ENCODE measurements at places on chromosomes 3 and 15.

GRCh38 chr15:71630475-71630809 is 179.9 kb upstream of the NR2E3 start:
- DNase-seq: no peak

DNA sequence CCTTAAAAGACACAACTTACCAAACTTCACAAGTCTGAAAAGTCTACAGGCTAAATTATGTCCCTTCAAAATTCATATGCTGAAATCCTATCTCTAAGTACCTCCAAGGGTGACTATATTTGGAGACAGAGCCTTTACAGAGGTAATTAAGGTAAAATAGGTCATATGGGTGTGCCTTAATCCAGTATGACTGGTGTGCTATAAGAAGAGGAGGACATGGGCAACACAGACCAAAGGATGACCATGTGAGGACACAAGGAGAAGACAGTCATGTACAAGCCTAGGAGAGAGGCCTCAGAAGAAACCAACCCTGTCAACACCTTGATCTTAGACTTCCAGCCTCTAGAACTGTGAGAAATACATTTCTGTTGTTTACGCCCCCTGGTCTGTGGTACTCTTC is 32.2 kb downstream of the TXNRD3 start:
- no peak for DNase-seq

GRCh38 chr3:70042641-70043040 is 43.1 kb downstream of the SAMMSON start:
- DNase-seq: no peak

DNA sequence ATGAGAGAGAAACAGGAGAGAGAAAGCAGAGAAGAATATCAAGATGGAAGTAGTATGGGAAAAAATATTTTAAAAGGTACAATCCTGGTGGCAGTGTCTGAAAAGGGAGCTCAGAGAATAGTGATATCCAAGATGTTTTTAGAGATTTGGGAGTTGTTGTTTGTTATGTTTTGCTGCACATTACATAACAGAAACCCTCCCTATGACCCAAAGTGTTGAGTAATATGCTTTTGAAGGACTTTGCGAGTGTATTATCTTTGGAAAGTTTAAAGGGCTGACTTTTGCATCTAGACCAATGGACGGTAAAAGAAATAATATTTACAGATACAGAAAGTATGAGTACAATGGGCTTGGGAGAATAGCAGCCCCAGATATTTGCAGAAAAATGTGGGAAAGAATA is 759.7 kb downstream of the NTRK3 start:
- DNase-seq: no peak

DNA sequence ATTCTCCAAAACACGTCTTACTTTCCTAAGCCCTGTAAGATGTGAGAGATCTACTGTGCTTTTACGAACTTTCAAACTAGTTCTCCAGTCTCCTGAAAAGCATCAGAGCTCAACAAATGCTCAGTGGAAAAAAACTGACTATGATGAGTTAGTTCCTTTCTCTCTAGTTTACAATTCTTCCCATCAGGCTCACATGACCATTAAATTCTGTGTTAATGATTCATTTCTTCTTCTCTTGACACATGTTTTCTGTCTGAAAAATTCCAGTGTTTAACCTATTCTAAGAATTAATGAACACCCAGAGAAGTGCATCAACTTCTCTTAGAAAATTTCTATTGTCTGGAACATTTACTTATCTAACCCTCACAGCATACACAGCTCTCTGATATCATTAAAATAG is 844.3 kb downstream of the SI start:
- no peak for DNase-seq

GRCh38 chr3:46184469-46184868 is 23.6 kb downstream of the CCR1 start:
- peak; percentile 51 for DNase-seq

DNA sequence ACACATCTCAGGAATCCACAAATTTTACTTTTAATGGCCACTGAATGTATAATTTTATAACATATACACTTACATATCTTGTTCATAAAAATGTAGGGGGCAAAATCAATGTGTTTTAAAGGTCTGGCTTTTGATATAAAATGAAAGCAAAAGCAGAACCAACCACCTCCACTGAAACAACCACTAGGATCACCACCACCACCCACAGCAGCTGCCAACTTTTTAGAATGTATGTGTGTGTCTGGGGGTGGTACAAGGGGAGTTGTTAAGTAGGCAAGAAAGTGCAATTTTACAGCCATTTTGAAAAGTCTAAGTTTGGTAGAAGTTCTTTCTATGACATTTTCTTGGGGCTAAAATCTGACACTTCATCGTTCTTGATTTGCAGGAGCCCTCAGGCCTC is 44.0 kb downstream of the OTOL1 start:
- DNase-seq: no peak

GRCh38 chr3:186035277-186035676 is 73.6 kb downstream of the ETV5 start:
- DNase-seq: no peak

DNA sequence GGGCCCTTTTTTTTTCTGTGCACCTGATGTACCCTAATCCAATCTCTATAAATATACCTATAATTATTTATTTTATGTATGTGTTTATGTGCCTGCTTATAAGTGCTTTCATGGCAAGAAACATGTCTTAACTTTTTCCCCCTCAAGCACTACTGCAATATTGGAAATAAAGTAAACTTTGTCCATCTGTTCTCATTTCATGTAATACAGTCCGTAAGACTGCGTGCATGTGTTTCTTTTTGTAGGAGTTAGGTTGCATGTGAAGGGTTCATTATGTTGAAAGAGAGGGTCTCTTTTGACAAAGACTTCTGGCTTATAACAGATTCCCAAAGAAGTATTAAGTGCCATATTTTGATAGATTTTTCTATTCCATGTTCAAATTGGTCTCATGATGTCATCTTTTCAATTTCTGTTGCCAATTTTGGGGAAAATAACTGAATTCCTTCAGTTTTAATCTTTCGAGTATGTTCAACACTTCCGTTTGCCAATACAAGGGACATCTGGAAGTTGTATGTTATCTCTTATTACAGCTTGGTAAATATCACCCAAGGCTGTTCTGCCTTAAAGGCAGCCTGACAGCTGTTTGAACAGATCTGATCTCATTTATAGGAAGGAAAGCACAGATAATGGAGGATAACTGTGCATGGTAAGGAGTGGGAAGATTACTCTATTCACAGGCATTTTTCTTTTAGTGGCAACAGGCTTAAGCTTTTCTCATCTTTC is 273.1 kb upstream of the SGO1 start:
- peak; percentile 38 for DNase-seq

- peak; percentile 90 for DNase-seq
Measured at GRCh38 chr15:99704444-99704838, 28.8 kb downstream of the LYSMD4 start.

- no peak for DNase-seq
Measured at GRCh38 chr3:65138556-65138955, 450.8 kb upstream of the ADAMTS9 start.

DNA sequence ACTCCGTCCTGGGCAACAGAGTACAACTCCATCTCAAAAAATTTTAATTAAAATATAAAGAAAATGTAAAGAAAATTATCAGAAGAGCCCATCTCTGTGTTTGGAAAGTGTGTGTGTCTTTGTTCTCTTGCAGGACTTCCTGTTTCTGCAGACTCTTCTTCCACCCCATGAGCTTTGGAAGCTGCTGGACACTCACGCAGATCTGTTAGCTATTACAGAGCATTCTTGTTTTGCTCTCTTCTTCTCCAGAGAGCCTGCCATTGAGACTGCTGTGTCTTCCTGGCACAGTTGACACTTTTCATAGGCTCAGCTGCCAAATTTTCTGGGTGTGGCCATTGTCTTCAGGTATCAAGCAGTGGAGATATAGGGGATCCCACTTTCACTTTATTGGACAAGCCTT is 6.0 kb upstream of the CCR8 start:
- DNase-seq: no peak

- DNase-seq: peak; percentile 52
Measured at GRCh38 chr3:27293939-27294338, 75.2 kb downstream of the NEK10 start.

GRCh38 chr3:28903171-28903601 is 377.7 kb upstream of the RBMS3 start:
- DNase-seq: no peak

DNA sequence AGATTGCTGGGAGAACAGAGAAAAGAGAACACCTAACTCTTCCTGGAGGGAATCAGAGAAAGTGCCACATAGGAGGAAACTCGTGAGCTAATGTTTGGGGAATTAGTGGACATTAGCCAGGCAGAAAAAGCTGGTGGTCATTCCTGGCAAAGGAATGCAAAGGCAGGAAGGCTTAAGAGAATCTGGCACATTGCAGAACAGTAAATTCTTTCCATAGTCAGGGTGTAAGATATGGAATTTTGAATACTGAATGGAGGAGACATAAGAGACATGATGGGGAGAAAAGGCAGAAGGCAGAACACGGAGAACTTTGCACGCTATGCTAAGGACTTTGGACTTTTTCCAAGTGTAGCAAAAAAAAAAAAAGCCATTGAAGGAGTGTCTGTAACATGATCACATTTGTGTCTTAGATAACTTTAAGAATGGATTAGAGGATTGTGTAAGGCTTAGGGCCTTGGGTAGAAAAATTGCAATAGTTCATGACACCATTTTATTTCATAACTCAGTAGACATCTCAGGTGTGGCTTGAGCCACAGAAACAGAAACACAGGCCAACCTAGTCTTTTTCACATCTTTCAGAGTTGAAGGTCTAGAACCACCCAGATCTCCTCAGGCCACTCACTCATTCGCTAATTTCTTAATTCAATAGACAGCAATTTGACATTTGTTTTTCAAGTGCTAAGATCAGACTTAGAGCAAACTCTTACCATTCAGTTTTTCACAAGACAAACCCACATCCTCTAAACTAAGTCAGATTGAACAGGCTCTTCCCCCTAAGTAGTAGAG is 31.2 kb upstream of the CCDC80 start:
- no peak for DNase-seq

GRCh38 chr3:120031561-120031960 is 62.7 kb downstream of the GSK3B start:
- DNase-seq: no peak

All from cardiac muscle cell (in vitro differentiated cells and primary cell).